ENCODE measurements at places on chromosomes 16 and 17. TPM values are rescaled to one million over a fixed set of nuclear protein-coding genes. Genes with fewer than 3 reads are reported as not detected.
A peak's percentile ranks its signal among the peaks of the same experiment; 100 is the strongest.

DNA sequence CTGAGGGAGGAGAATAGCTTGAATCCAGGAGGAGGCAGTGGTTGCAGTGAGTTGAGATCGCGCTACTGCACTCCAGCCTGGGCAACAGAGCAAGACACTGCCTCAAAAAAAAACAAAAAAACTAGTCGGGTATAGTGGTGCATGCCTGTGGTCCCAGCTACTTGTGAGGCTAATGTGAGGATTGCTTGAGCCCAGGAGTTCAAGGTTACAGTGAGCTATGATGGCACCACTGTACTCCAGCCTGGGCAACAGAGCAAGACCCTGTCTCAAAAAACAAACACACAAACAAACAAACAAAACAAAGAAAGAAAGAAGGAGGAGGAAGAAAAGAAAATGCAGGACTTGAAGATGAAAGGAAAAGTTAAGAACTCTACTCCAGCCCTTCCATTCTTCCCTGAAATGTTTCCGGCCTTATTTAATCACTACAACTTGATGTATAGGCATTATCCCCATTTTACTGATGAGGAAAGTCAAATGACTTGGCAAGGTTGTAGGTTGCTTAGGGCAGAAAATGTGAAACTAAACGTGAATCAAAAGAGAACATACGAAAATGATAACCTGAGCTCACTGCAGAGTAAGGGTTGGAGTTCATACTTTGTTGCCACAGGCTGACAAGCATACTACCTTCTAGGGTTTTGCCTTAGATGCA, 30.0 kb downstream of the PSME3IP1 start:
- DNase-seq: no peak
- peaks cover 40% of the 10 kb centered on the region for H3K36me3 ChIP-seq
- H3K4me3 ChIP-seq: no peak overlapping the region
- H3K27me3 ChIP-seq: no peaks in the 10 kb centered on the region

- DNase-seq: no peak
- peaks cover 6% of the 10 kb centered on the region for H3K4me1 ChIP-seq
- no peak overlapping the region for H3K27ac ChIP-seq
- no peak overlapping the region for H3K4me3 ChIP-seq
- no peaks in the 10 kb centered on the region for H3K36me3 ChIP-seq
These were observed 15.0 kb upstream of the NTN1 start for GRCh38 chr17:9006175-9006767.

DNA sequence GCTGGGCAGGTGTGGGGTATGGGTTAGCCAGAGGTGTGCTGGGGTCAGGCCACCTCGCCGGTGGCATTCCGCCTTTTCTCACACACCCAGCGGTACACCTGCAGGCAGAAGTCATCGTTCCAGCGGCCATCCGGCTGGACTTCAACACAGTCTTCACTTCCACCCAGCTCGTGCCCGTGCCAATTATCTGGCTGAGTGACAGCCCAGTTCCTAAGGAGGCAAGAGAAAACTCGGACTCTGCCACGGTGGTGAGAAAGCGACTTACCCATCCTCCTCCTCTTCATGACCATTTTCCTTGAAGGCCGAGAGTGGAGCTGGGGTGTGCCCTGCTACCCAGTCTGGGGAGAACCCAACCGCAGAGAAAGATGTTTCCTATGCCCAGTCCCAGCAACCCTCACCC, 13.1 kb downstream of the ASGR2 start:
- no peak overlapping the region for H3K4me3 ChIP-seq
- no peak for DNase-seq
- no peaks in the 10 kb centered on the region for H3K4me1 ChIP-seq
- H3K36me3 ChIP-seq: no peaks in the 10 kb centered on the region
- H3K27ac ChIP-seq: no peak overlapping the region

ALDH3A1 gene
- 0.47 TPM for total RNA-seq

GRCh38 chr17:61361084-61361483, 38.6 kb upstream of the TBX2 start:
- no peak for DNase-seq
- no peak overlapping the region for H3K27ac ChIP-seq
- H3K36me3 ChIP-seq: no peaks in the 10 kb centered on the region
- H3K4me3 ChIP-seq: no peak overlapping the region
- H3K27me3 ChIP-seq: no peaks in the 10 kb centered on the region

- no peaks in the 10 kb centered on the region for H3K4me1 ChIP-seq
- H3K27ac ChIP-seq: no peak overlapping the region
- H3K27me3 ChIP-seq: no peaks in the 10 kb centered on the region
These were observed 1096.1 kb upstream of the EEF2KMT start for GRCh38 chr16:6193718-6194117.

DNA sequence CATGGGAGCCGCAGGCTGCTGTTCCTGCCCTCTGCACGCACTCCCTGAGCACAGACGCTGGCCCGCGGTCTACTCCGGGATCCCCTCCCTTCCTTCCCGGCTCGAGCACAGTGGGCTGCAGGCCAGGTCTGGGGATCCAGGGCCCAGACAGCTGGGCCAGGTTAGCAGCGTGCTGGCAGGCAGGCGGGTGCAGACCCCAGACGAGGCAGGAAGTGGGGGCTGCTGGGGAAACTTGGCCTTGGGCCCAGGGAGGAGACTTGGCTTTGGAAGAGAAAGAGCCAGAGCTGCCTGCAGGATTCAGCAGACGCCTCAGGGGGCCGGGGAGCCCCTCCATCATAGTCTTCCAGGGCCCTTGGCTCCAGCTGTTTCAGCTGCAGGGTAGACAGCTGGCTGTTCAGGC, 30.2 kb upstream of the ABCC3 start:
- H3K4me3 ChIP-seq: no peak overlapping the region
- H3K4me1 ChIP-seq: no peaks in the 10 kb centered on the region
- peaks cover 21% of the 10 kb centered on the region for H3K27me3 ChIP-seq
- no peak for DNase-seq
- no peaks in the 10 kb centered on the region for H3K36me3 ChIP-seq

HBM gene
- not detected for total RNA-seq

PLD6 gene
- 19.5 TPM for total RNA-seq

DNA sequence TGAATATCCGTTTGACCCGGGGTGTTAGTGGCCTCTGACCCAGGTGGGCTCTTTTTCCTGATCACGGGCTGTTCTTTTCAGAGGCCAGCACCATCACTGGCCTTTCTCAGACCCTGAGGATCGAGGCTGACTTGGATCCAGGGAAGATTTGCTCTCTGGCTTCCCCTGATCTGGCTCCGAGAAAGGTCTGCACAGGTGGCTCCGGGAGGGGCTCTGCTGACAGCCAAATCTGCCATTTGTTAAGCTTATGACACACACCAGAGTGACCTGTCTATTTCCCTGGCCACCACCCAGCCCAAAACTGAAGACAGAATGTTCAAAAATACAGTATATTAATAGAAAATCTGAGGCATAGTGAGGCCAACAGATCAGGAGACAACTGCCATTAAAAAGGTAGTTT, 221.8 kb upstream of the TNRC6C start:
- no peak overlapping the region for H3K4me3 ChIP-seq
- H3K4me1 ChIP-seq: no peaks in the 10 kb centered on the region
- H3K36me3 ChIP-seq: no peaks in the 10 kb centered on the region
- H3K27ac ChIP-seq: no peak overlapping the region

GNG13 gene
- total RNA-seq: not detected

DNA sequence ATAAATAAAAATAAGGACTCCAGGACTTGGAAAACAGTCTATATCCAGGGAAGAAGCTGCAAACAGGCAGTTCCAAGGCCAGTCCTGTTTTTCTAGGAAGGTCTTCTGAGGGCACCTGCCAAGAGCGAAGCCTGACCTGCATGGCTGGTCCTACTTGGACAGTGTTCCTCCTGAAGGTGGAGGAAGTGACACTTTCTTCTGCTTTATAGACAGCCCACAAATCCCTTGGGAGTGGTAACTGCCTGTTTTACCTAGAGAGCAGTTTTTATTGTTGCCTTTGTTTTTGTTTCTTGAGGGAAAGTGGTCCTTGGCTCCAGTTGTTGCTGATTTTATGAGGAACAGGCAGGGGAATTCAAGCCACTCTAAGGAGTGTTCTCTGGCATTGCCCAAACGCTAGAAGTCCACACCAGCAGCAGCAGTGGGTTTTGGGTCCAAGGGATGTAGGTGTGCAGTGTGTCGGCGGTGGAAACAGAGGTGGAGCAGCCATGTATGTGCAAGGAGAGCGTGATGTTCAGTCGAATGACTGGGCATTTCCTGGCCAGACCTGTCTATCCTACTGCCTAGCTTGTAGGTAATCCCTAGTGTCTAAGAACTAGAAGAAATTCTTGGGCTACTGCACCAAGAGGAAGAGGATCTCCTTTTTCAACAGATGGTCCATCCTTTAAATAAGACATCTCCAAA, 35.3 kb downstream of the LDHD start:
- no peak overlapping the region for H3K27ac ChIP-seq
- H3K4me3 ChIP-seq: no peak overlapping the region
- DNase-seq: no peak
- peaks cover 10% of the 10 kb centered on the region for H3K4me1 ChIP-seq
- no peaks in the 10 kb centered on the region for H3K27me3 ChIP-seq

DNA sequence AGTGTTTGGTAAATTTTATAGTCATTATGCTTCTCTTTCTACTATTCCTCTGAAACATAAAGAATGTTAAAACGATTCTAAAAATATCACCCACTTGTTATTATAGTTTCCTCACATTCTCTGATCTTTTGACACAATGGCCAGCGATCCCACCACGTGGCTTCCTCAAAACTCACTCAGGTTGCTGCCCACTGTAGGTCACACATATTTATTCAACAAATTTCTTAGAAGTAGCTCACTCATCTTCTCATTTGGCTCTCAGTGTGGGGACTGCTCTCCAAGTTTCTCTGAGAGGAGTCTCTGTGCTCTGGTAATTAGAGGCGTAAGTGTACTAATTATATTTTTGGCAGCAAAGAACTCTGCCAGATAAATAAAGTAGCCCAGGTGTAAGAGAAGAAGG, 465.4 kb downstream of the CDH11 start:
- no peaks in the 10 kb centered on the region for H3K27me3 ChIP-seq

ITGA2B gene
- total RNA-seq: 0.36 TPM

DNA sequence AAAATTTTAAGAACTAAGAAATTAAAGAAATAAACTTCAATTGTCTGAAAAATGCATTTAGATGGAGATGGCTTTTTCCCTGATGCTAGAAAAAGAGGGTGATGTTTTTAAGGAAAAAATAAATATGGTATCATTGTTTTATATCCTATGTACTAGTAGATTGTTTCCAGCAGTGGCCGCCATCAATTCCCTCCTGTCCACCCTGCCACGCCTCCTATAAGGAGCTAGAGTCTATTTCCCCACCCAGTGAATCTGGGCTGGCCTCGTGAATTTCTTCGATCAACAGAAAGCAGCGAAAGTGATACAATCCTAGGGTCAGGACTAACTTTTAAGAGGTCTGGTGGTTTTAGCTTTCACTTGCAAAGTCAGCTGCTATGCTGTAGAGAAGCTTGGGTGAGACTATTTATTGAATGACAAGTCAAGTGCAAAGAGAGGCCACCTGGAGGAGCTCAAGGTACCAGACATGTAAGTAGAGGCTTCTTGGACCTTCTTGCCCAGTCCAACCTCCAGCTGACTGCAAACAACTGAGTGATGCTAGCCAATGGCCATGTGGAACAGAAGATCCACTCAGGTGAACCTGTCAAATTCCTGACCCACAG, 80.9 kb upstream of the MTMR4 start:
- no peak overlapping the region for H3K4me3 ChIP-seq
- H3K36me3 ChIP-seq: no peaks in the 10 kb centered on the region
- no peak overlapping the region for H3K27ac ChIP-seq
- H3K27me3 ChIP-seq: no peaks in the 10 kb centered on the region
- DNase-seq: no peak

- no peak overlapping the region for H3K27ac ChIP-seq
- no peak for DNase-seq
- no peak overlapping the region for H3K4me3 ChIP-seq
- peaks cover 3% of the 10 kb centered on the region for H3K4me1 ChIP-seq
- peaks cover 13% of the 10 kb centered on the region for H3K36me3 ChIP-seq
These were observed 33.7 kb upstream of the ALDH3A2 start for GRCh38 chr17:19614900-19615299.

GRCh38 chr17:79991140-79991923, 44.3 kb downstream of the TBC1D16 start:
- peak; percentile 82 for DNase-seq
- H3K27ac ChIP-seq: no peak overlapping the region
- H3K4me1 ChIP-seq: peaks cover 43% of the 10 kb centered on the region
- no peaks in the 10 kb centered on the region for H3K27me3 ChIP-seq

DNA sequence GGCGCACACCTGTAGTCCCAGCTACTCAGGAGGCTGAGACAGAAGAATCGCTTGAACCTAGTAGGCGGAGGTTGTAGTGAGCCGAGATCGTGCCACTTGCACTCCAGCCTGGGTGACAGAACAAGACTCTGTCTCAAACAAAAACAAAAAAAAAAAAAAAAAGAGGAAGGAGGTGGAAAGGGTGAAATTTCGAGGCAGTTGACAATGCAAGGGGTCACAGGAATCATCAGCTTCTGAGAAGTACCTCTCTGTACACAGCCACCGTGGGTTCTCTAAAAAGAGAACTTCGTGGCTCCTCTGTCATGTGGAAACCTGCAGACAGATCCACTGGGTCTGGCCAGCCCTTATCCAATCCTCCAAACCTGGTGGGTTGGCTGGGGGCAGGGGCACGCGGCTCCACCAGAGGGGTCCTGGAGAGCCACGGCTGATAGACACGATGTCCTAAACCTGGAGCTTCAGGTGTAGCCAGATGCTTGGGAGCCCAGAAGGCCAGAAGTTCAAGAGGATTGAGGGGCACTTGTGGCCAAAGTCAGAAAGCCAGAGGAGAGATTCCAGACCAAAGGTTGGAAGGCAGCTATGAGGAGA, 540 bp upstream of the CD300LF start:
- H3K4me3 ChIP-seq: no peak overlapping the region
- H3K27me3 ChIP-seq: peaks cover 19% of the 10 kb centered on the region
- H3K27ac ChIP-seq: no peak overlapping the region
- DNase-seq: no peak
- H3K36me3 ChIP-seq: no peaks in the 10 kb centered on the region

DPEP3 gene
- total RNA-seq: 0.42 TPM

ZSWIM7 gene
- total RNA-seq: 10.8 TPM

DNA sequence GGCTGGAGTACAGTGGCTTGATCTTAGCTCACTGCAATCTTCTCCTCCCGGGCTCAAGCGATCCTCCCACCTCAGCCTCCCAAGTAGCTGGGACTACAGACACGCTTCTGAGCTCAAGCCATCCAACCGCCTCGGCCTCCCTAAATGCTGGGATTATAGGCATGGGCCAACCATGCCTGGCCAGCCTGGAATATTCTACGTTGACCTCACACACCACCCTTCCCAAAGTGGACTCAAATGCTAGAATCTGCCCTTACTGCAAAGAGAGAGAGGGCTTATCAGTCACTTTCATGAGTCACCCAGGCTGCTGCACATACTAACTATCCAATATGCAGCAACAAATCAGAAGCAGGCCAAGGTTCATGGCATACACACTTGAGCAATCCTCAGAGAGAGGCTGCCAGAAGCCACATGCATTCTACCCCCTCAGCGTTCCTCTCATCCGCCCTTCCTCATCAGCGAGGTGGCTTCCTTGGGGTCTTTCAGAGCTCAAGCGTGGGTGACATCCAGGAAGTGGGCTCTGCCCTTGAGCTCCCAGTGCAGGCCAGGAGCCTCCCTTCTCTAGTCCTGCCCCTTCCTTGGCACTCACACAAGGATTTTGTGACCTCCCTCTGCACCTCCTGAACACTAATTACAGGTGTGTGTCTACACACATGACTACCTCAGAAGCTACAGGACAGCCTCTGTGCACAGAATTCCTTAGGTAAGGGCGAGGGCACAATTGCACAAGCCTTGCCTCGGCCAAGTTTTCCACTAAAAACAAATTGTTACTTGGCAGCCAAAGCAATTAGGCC, 24.8 kb upstream of the SIAH1 start:
- H3K36me3 ChIP-seq: no peaks in the 10 kb centered on the region
- peaks cover 5% of the 10 kb centered on the region for H3K4me1 ChIP-seq
- peaks cover 3% of the 10 kb centered on the region for H3K27me3 ChIP-seq
